ENCODE measurements at places on chromosomes 2 and 18. TPM values are rescaled to one million over a fixed set of nuclear protein-coding genes. Genes with fewer than 3 reads are reported as not detected.
A peak's percentile ranks its signal among the peaks of the same experiment; 100 is the strongest.

Gene FAM210A
- 11.2 TPM for total RNA-seq

Gene ZNF804A
- total RNA-seq: 0.12 TPM

Gene LINC00305
- total RNA-seq: not detected

DNA sequence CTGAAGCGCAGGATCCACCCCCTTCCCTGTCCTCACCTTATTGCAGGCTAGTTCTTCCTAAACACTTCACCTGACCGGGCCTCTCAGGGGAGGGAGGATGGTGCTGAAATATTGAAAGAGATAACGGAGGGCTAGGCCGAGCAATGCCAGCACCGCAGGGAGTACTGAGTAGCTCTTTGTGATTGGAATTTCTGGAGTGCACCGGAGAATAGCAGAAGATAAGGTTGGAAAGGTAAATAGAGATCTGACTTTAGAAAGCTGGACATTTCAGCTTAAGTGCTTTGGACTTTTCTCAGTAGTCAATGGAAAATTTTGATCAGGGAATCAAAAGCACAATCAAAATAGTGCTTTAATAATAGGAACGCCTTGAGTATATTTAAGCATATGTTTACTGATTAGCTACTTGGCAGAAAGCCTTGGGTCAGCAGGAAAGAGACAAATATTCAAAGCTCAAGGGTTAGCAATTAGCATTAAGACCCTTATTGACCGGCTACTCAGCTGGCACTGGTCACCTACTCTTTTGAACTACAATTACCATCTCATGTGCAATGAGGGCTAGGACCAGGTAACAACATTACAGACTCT, 142.9 kb upstream of the NDUFV2 start:
- no peak for DNase-seq
- H3K4me3 ChIP-seq: no peak overlapping the region
- no peak overlapping the region for H3K27ac ChIP-seq

DNA sequence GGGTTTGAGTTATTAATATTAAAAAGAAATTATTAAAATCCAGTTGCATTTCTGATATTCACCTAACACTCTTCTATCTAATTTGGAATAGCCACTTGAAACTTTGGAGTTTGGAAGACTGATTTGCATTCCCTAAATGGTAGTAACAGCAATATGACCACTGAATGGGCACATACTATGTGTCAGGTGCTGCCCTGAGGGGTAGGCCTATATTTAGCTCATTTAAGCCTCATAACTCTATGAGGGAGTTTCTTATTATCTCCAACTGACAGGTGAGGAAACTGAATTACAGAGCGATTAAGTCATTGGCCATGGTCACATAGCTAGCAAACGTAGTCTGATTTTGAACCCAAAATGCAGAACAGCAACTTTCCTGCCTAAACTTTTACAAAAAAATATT, 77.3 kb downstream of the VWA3B start:
- no peaks in the 10 kb centered on the region for H3K27me3 ChIP-seq
- no peaks in the 10 kb centered on the region for H3K4me1 ChIP-seq
- no peak overlapping the region for H3K27ac ChIP-seq
- no peak for DNase-seq
- no peak overlapping the region for H3K4me3 ChIP-seq

GRCh38 chr2:168705534-168706470, 96.6 kb upstream of the NOSTRIN start:
- H3K4me3 ChIP-seq: no peak overlapping the region
- no peak overlapping the region for H3K27ac ChIP-seq
- H3K4me1 ChIP-seq: no peaks in the 10 kb centered on the region
- DNase-seq: peak; percentile 31
- no peaks in the 10 kb centered on the region for H3K27me3 ChIP-seq

- DNase-seq: peak; percentile 64
- H3K4me1 ChIP-seq: peaks cover 61% of the 10 kb centered on the region
- no peak overlapping the region for H3K4me3 ChIP-seq
- H3K27ac ChIP-seq: peak overlapping the region; percentile 14
- H3K27me3 ChIP-seq: no peaks in the 10 kb centered on the region
These were observed 5.7 kb downstream of the CTDP1 start for GRCh38 chr18:79685281-79685680.

GRCh38 chr2:43408407-43409160, 182.2 kb upstream of the ZFP36L2 start:
- DNase-seq: no peak
- H3K27me3 ChIP-seq: no peaks in the 10 kb centered on the region
- peaks cover 10% of the 10 kb centered on the region for H3K4me1 ChIP-seq
- no peak overlapping the region for H3K4me3 ChIP-seq
- no peaks in the 10 kb centered on the region for H3K36me3 ChIP-seq

DNA sequence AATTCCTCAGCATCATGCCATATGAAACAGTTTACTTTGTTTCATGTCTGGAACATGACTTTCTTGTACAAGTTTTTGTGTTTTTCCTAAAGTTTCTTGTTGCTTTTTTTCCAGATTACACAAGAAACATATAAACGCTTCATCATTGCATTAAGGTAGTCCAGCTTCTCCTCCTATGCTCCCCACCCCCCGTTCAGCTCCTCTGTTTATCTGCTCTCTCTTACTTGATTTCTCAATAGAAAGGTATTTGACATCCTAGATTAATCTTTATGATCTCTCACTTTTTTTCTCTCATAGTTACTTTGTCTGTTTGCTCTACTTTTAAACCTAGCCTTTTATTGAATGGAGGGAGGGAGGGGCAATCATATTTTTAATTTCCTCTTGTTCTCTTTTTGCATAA, 25.4 kb downstream of the SLC40A1 start:
- no peaks in the 10 kb centered on the region for H3K36me3 ChIP-seq
- H3K4me3 ChIP-seq: no peak overlapping the region
- H3K27ac ChIP-seq: no peak overlapping the region
- no peak for DNase-seq
- H3K4me1 ChIP-seq: no peaks in the 10 kb centered on the region

GRCh38 chr18:22293417-22293816, 124.0 kb downstream of the GATA6 start:
- no peaks in the 10 kb centered on the region for H3K4me1 ChIP-seq
- no peak overlapping the region for H3K4me3 ChIP-seq
- DNase-seq: no peak
- H3K36me3 ChIP-seq: no peaks in the 10 kb centered on the region
- peaks cover 3% of the 10 kb centered on the region for H3K27me3 ChIP-seq

DNA sequence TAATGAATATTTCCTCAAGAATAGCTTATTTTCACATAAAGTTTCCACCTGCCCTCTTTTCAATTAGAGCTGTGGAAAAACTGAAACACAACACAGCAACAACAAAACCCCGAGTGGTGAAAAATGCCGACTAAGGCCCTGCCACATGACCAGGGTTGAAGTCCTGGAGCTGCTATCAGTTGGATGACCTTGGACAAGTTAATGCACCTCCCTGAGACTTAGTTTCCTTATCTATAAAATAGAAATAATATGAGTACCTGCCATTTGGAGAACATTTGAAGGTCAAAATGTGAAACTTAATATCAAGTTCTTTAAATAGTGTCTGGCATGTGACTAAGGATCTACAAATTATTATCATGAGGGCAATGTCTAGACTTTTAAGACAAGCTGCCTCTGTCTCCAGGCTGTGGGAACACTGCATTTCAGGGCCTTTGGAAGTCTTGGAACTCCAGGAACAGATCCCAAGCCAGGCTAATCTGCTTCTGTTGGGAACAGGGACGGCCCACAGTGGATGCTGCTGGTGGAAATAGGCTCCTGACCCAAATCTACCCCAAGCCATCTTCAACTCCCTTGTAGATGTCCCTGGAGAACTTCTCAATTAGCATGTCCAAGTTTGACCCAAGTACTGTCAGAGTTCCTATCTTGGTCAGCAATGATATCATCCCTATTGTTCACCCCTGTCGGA, 42.0 kb upstream of the TRIB2 start:
- H3K27me3 ChIP-seq: no peaks in the 10 kb centered on the region
- H3K27ac ChIP-seq: no peak overlapping the region
- no peaks in the 10 kb centered on the region for H3K36me3 ChIP-seq
- no peaks in the 10 kb centered on the region for H3K4me1 ChIP-seq
- DNase-seq: no peak

DNA sequence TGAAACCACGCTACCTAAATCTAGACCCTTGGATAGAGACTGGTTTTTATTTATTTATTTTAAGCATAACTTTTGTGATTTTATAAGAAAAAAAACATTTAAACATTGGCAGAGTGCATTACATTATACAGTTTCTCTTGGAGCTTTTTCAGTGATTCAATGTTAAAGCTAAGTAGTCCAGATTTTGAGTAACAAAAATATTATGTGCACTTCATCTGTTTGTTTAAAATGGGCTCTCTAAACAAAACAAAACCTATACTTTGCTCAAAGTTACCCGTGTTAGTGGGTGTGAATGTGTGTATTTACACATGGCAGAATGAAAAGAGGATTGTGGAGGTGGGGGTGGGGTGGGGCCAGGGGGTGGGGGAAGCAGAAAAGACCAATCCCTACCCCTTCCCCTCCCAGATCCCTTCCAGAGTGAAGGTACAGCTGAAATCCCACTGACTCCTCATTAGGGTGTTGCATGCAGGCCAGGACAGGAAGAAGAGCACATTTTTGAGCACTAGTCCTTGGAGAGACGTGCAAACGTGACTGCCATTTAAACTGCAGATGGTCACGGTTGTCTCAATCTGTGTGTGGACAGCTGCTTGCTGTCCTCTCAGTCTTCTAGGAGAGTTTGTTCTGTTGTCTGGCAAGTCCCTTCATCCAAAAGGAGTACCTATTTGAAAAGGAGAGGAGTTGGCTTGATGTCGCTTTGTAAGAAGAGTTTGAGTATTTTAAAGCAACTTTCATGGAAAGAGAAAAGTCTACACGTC, 303.0 kb downstream of the ICOS start:
- H3K4me3 ChIP-seq: no peak overlapping the region
- no peaks in the 10 kb centered on the region for H3K36me3 ChIP-seq
- no peak for DNase-seq
- H3K27me3 ChIP-seq: no peaks in the 10 kb centered on the region

GRCh38 chr2:165844216-165844615, 50.2 kb upstream of the GALNT3 start:
- H3K4me3 ChIP-seq: no peak overlapping the region
- no peaks in the 10 kb centered on the region for H3K27me3 ChIP-seq
- no peaks in the 10 kb centered on the region for H3K36me3 ChIP-seq
- no peak overlapping the region for H3K27ac ChIP-seq

GRCh38 chr2:234464291-234464645, 32.6 kb downstream of the ARL4C start:
- no peak for DNase-seq
- no peaks in the 10 kb centered on the region for H3K27me3 ChIP-seq
- H3K4me3 ChIP-seq: no peak overlapping the region
- H3K36me3 ChIP-seq: no peaks in the 10 kb centered on the region
- peak overlapping the region; percentile 7 for H3K27ac ChIP-seq

Measured in natural killer cell (primary cell).